ENCODE measurements at places on chromosomes 4 and X. TPM values are rescaled to one million over a fixed set of nuclear protein-coding genes. Genes with fewer than 3 reads are reported as not detected.

Gene DKK2
- total RNA-seq: not detected

Gene MAGEA2B
- total RNA-seq: not detected

Gene ATP2B3
- not detected for total RNA-seq

Gene ALAS2
- total RNA-seq: not detected

Gene CCSER1
- 10.9 TPM for total RNA-seq

Gene INPP4B
- 63.2 TPM for total RNA-seq

Gene TMPRSS11D
- 15.1 TPM for total RNA-seq

Gene TASL
- total RNA-seq: not detected

Gene ARL9
- under 0.01 TPM for total RNA-seq

Gene SYN1
- total RNA-seq: not detected

Gene ZNF718
- 6.7 TPM for total RNA-seq

Gene NALF2
- total RNA-seq: 0.79 TPM

Gene INTS6L
- 3.2 TPM for total RNA-seq

Gene IL3RA
- total RNA-seq: not detected

Gene KLB
- under 0.01 TPM for total RNA-seq

Gene FANCB
- 1.8 TPM for total RNA-seq

Gene NEUROG2
- total RNA-seq: not detected

Gene SLC6A14
- total RNA-seq: 31.3 TPM

Gene PTCHD1
- total RNA-seq: under 0.01 TPM

Gene FAM47E
- total RNA-seq: 0.26 TPM

Gene GPR78
- total RNA-seq: 0.51 TPM

Gene GRIPAP1
- 35.8 TPM for total RNA-seq

Gene MAOA
- total RNA-seq: 126 TPM

Gene TLR10
- total RNA-seq: not detected

Gene GPR82
- not detected for total RNA-seq

Gene CENPI
- total RNA-seq: 1.6 TPM

Gene SPANXA2
- total RNA-seq: not detected

Gene GAGE12J
- total RNA-seq: not detected

Gene BANK1
- total RNA-seq: 0.26 TPM

Gene EPGN
- 129 TPM for total RNA-seq

Gene MUC7
- not detected for total RNA-seq

Gene PAGE4
- not detected for total RNA-seq

Gene CXorf49
- total RNA-seq: not detected

Gene GAGE13
- not detected for total RNA-seq

Gene SMIM14
- total RNA-seq: 26.1 TPM

Gene GRPR
- total RNA-seq: not detected

Gene ARHGEF6
- 0.77 TPM for total RNA-seq

Gene USP26
- not detected for total RNA-seq

Gene PPARGC1A
- total RNA-seq: 1.6 TPM

Measured in bronchial epithelial cell (primary cell).